ENCODE measurements at places on chromosomes 6 and 20.

DNA sequence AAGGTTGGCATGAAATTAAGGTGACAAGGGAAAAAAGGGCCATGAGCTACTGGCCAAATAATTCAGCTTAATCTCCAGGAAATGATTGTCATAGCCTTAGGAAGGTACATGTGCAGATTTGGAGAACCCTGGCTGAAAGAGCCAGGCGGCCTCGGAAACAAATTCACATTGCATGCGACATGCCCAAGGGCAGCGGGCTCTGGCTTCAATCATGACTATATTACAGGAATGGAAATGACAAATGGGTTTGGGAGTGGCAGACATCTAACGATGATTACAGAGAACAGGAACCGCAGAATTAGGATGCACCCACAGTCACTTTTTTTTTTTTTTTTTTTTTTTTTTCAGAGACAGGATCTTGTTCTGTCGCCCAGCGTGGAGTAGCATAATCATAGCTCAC is 112.4 kb upstream of the SALL4 start:
- no peak for ATAC-seq
- no peak overlapping the region for H3K27ac ChIP-seq
- no peaks in the 10 kb centered on the region for H3K36me3 ChIP-seq
- H3K27me3 ChIP-seq, result no peaks in the 10 kb centered on the region

GRCh38 chr6:157374889-157375443 is 6.0 kb upstream of the ZDHHC14 start:
- no peak overlapping the region for H3K4me3 ChIP-seq
- no peak for ATAC-seq
- H3K27ac ChIP-seq, result no peak overlapping the region
- no peaks in the 10 kb centered on the region for H3K36me3 ChIP-seq
- no peaks in the 10 kb centered on the region for H3K27me3 ChIP-seq
- H3K4me1 ChIP-seq, result no peaks in the 10 kb centered on the region

DNA sequence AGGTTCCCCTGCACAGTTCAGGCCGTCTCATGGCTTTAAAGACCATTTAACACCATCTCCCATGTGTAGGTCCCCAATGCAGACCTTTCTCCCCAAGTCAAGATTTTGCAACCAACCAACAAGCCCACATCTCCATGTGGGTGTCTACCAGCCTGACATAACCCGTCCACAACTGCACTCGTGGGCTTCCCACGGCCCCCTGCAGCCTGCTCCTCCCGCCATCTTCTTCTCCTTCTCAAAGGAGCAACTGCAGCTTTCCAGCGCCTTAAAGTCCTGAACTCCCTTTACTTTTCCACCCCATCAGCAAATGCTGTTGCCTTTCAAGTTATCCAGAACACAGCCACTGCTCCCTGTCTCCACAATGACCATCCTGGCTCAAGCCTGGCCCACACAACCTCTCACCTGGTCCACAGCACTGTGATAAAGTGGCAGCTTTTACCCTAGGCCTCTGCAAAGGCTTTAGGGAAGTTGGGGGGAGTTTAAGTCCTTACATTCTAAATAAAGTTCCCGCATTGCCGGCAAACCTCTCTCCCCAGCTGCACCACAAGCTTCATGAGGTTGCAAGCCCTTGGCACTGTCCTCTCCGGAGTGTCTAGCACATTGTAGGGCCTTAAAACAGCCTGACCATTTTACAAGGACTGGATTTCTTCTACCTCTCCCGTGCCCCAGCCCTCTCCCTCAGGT is 140.5 kb downstream of the PREX1 start:
- H3K4me3 ChIP-seq, result no peak overlapping the region
- no peaks in the 10 kb centered on the region for H3K36me3 ChIP-seq
- ATAC-seq, result no peak
- H3K4me1 ChIP-seq, result no peaks in the 10 kb centered on the region
- H3K27me3 ChIP-seq, result no peaks in the 10 kb centered on the region

DNA sequence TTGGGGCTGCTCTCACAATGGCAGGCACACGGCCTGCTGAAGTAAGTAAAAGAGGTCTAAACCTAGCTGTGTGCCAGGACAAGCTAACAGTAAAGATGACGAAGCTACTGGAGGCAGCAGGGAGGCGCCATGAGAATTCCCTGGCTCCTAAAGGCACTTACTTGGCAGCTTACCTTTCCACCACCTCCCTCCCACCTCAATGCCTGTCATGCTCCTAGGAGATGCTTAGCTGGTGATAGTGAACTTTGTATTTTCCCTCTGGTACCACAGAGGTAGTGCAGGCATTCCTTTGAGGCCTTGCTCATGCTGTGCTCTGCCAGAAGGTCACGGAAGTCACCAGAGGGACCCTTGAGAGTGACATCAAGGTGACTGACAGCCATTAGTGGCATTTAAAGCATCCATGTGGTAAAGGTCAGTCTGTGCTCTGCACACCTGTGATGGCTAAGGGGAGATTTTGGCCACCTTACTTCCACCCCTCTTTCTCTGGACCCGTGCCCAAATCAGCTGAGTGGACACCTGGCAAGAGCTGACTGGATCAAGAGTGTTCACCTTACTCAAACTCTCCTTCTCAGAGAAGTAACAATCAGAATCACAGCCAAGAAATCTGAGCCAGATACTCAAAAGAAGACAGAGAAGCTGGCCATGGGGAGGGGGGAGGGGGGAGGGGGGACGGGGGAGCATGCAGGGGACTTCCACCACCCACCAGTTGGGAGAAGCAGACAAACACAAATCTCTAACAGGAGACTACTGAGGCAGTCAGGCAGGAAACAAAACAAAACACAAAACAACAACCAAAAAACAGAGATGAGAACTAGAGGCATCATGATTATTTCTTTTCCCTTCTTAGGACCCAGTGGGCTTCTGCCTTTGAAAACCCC is 2.9 kb downstream of the FKBP1A start:
- ATAC-seq, result no peak
- H3K4me1 ChIP-seq, result peaks cover 73% of the 10 kb centered on the region
- no peak overlapping the region for H3K4me3 ChIP-seq
- H3K27me3 ChIP-seq, result no peaks in the 10 kb centered on the region

GRCh38 chr20:47456952-47457724 is 44.5 kb upstream of the NCOA3 start:
- H3K4me1 ChIP-seq, result no peaks in the 10 kb centered on the region
- H3K36me3 ChIP-seq, result no peaks in the 10 kb centered on the region

GRCh38 chr6:111406200-111406721 is 76.8 kb downstream of the REV3L start:
- peak; percentile 66 for ATAC-seq
- peak overlapping the region; percentile 2 for H3K27ac ChIP-seq
- H3K4me1 ChIP-seq, result no peaks in the 10 kb centered on the region
- H3K4me3 ChIP-seq, result no peak overlapping the region
- no peaks in the 10 kb centered on the region for H3K27me3 ChIP-seq
- H3K36me3 ChIP-seq, result no peaks in the 10 kb centered on the region

DNA sequence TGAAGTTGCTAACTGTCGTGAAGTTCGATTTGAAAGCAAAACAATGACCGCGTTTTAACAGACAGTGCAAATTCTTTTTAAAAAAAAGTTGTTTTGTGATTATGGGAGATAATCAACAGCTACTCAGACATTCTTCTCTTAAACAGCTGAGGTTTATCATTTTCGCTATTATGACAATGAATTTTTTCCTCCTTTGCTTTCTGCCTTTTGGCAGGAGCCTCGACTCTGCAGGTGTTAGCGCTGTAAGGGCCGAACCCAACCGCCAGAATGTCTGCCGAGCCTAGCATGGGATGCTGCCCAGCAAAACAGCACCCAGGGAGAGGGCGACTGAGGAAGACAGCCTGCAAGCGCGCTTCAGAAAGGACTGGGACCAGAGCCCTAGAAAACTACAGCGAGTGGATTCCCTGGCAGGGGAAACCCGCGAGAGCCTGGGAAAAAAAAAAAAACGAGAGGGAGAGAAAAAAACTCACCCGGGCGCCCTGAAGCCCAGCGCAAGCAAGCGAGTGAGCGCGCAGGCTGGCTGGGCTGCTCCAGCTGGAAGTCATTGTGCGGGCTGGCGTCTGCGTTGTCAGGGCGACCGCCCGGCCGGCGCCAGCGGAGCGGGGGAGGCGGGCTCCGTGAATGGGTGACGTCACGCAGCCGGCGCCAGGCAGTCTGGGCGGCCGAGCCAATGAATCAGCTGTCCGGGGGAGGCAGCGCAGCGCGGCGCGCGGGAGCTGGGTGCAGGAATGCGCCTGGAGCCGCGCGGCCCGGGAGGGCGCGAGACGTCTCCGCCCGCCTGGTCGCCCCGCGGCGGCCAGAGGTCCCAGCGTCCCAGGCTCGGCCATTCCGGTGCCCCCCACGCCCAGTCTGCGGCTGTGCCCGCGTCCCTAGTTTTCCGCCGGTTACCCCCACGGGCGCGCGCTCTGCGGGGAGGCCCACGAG is 32.7 kb upstream of the ID4 start:
- H3K4me3 ChIP-seq, result peak overlapping the region; percentile 66
- ATAC-seq, result peak; percentile 99
- no peaks in the 10 kb centered on the region for H3K36me3 ChIP-seq
- no peaks in the 10 kb centered on the region for H3K27me3 ChIP-seq
- H3K27ac ChIP-seq, result peak overlapping the region; percentile 90
- peaks cover 6% of the 10 kb centered on the region for H3K4me1 ChIP-seq

GRCh38 chr6:131852200-131852599 is 44.4 kb downstream of the ENPP1 start:
- no peaks in the 10 kb centered on the region for H3K4me1 ChIP-seq
- peaks cover 17% of the 10 kb centered on the region for H3K36me3 ChIP-seq
- H3K4me3 ChIP-seq, result no peak overlapping the region
- ATAC-seq, result no peak
- no peak overlapping the region for H3K27ac ChIP-seq

- no peaks in the 10 kb centered on the region for H3K36me3 ChIP-seq
- no peaks in the 10 kb centered on the region for H3K4me1 ChIP-seq
- ATAC-seq, result no peak
- no peak overlapping the region for H3K4me3 ChIP-seq
- no peak overlapping the region for H3K27ac ChIP-seq
Measured at GRCh38 chr6:134491477-134491876, 173.6 kb upstream of the SGK1 start.

GRCh38 chr6:54681267-54681666 is 165.3 kb upstream of the FAM83B start:
- H3K4me1 ChIP-seq, result no peaks in the 10 kb centered on the region
- no peaks in the 10 kb centered on the region for H3K36me3 ChIP-seq
- ATAC-seq, result no peak
- H3K4me3 ChIP-seq, result no peak overlapping the region
- no peaks in the 10 kb centered on the region for H3K27me3 ChIP-seq

DNA sequence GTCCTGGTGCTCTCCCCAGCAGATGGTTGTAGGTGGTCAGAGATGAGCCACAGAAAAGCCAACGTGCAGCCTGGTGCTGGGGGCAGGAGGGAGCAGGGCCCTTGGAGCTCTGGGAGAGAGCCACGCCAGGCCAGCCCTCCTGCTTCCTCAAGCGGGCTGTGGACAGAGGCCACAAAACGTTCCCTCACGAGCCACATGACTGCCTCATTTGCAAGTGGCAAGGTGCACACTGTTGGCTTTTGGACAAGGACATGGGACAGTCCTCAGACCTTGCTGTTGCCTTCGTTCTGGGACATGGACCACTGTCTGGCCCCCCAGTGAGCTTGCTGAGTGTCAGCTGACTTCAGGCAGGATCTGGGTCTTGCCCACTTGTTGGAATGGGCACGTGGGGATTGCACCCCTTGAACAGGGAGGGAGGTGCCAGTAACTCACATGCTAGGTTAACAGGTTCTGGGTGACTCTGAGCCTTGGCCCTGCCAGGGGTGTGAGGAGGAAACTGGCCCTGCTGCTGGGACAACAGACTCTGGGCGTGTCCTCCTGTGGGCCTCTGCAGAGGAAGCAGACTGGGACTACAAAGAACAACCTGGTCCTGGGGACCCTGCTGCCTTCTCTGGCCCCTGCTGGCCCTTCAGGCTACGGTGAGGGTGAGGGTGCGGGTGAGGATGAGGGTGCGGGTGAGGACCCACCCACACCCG is 2.6 kb downstream of the SLCO4A1 start:
- H3K4me3 ChIP-seq, result peak overlapping the region; percentile 65
- H3K36me3 ChIP-seq, result no peaks in the 10 kb centered on the region
- peaks cover 25% of the 10 kb centered on the region for H3K4me1 ChIP-seq
- ATAC-seq, result no peak
- H3K27ac ChIP-seq, result no peak overlapping the region
- peaks cover 68% of the 10 kb centered on the region for H3K27me3 ChIP-seq

DNA sequence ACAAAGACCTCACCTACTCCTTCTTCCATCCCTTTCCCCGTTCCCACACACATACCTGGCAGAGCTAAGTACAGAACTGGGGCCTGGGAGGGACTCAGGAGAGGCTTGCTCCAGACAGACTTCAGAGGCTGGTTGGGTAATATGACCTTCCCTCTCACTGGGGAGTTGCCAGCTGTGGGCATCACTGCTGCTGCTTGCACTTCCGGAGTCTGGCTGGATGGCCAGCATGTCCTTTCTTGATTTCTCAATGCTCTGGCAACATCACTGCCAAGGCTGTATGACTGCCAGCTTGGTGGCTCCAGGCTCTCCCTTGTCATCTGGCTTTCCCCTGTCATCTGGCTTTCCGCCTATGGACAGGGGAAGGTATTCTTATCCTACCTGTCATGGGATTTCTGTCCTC is 47.8 kb downstream of the CDH22 start:
- no peak overlapping the region for H3K4me3 ChIP-seq
- H3K27ac ChIP-seq, result no peak overlapping the region
- no peaks in the 10 kb centered on the region for H3K4me1 ChIP-seq
- H3K27me3 ChIP-seq, result peaks cover 99% of the 10 kb centered on the region
- ATAC-seq, result no peak

DNA sequence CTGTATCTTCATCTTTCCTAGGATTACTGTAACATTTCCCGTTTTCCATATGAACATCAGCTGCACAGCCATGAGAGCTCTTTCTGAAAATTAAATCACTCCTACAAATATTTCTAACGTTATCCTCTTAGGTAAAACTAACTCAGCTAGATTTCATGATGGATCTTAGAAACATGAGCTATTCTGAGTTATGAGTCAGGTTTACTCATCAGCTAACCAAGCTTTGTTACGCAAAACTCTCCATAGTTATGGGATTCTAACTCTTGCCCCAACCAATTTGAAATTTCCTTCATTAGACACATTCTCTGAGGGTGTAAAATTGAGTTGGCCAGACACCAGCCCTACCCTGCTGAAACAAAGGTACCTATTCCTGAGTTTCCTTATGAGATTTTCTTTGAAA is 14.0 kb downstream of the DEFB110 start:
- no peak for ATAC-seq
- no peaks in the 10 kb centered on the region for H3K4me1 ChIP-seq
- H3K36me3 ChIP-seq, result no peaks in the 10 kb centered on the region
- H3K27ac ChIP-seq, result no peak overlapping the region
- no peaks in the 10 kb centered on the region for H3K27me3 ChIP-seq

GRCh38 chr6:46059608-46060007 is 43.9 kb upstream of the CLIC5 start:
- no peak overlapping the region for H3K27ac ChIP-seq
- no peaks in the 10 kb centered on the region for H3K27me3 ChIP-seq
- no peaks in the 10 kb centered on the region for H3K4me1 ChIP-seq
- H3K4me3 ChIP-seq, result no peak overlapping the region
- H3K36me3 ChIP-seq, result no peaks in the 10 kb centered on the region

- no peak overlapping the region for H3K4me3 ChIP-seq
- H3K36me3 ChIP-seq, result no peaks in the 10 kb centered on the region
- H3K27ac ChIP-seq, result no peak overlapping the region
- no peaks in the 10 kb centered on the region for H3K27me3 ChIP-seq
- no peak for ATAC-seq
- no peaks in the 10 kb centered on the region for H3K4me1 ChIP-seq
Measured at GRCh38 chr6:124203812-124204167, 400.1 kb downstream of the NKAIN2 start.

GRCh38 chr6:66096679-66097078 is 389.7 kb upstream of the EYS start:
- H3K27ac ChIP-seq, result no peak overlapping the region
- H3K4me1 ChIP-seq, result no peaks in the 10 kb centered on the region
- no peak for ATAC-seq
- H3K36me3 ChIP-seq, result no peaks in the 10 kb centered on the region
- H3K4me3 ChIP-seq, result no peak overlapping the region

- H3K27ac ChIP-seq, result no peak overlapping the region
- no peak overlapping the region for H3K4me3 ChIP-seq
- H3K27me3 ChIP-seq, result peaks cover 26% of the 10 kb centered on the region
- ATAC-seq, result no peak
Measured at GRCh38 chr6:30963641-30964040, 19.9 kb upstream of the MUC21 start.

All from gastroesophageal sphincter (tissue), 4 donors.